SK-N-DZ (cell line): ENCODE measurements at places on chromosomes 7 and 10.
A peak's percentile ranks its signal among the peaks of the same experiment; 100 is the strongest.

- DNase-seq: no peak
Observed at GRCh38 chr10:122457934-122458333, 3.4 kb upstream of the HTRA1 start.

DNA sequence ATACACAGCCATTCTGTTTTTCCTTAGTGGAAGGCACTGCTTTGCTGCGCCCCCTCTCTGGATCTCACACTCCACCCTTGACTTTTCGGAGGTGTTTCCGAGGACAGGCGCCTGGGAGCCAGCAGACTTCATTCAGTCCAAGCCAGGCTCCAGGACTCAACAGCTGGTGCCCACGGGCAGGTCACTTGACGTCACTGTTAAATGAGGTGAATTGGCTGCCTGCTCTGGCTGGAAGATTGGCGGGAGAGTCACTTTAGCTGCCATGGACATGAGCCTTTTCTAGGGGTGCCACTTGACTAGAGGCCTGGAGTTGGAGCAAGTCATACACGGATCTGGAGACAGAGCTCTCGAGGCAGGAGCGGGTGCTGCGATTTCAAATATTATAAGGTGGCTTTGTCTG lies 3.2 kb downstream of the HTRA1 start:
- no peak for DNase-seq

DNA sequence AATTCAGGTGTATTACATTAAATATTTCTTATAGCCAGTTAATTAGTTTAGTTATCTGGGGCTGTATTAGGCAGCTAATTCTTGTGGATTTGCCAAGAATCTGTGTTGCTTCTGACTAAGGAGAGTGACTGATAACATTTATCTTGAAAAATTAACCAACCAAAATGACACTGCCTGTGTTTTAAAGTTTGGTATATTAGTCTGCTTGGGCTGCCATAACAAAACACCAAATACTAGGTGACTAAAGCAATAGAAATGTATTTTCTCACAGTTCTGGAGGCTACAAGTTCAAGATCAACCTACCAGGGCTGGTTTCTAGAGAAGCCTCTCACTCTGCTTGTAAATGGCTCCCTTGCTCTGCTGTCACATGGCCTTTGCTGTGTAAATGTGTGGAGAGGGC lies 12.9 kb downstream of the EXOC4 start:
- no peak for DNase-seq

DNA sequence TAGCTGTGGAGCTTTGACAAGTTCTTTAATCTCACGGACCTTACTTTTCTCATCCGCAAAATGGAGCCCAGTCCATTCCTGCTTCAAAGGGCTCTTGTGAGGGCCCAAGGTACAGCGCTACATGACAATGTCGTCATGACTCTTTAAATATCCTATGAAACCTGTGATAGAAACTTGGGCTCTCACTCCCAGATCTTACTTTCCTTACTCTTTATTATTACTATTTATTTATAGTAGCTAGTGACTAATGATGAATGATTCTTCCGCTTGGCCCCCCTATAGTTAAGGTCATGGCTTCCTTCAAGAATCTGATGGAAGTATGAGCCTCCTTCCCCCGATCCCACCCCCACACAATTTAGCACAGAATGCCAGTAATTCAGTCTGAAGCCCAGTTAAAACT lies 41.9 kb downstream of the RBM20 start:
- no peak for DNase-seq

GRCh38 chr7:11831156-11831735 lies 752 bp downstream of the THSD7A start:
- no peak for DNase-seq

- no peak for DNase-seq
Observed at GRCh38 chr7:43021431-43021830, 89.3 kb downstream of the MRPL32 start.

- DNase-seq: no peak
Observed at GRCh38 chr10:121464517-121464916, 133.7 kb downstream of the FGFR2 start.

DNA sequence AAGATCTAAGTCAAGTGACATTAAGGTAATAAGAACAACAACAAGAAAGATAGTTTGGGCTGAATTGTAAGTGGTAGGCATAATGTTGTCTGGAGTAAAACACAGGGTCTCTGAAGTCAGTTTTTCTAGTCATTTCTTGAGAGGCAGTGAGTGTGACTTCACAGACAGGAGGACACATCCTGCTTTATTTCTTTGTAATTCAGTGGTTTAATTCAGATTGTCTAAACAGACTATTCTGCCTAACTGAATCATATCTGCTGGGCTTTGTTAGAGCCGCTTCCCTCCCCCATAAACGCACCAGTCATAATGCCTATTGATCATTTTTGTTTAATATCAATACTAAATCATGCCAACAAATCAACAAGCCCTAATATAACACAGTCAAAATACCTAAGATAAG lies 46.8 kb downstream of the AGK start:
- no peak for DNase-seq

DNA sequence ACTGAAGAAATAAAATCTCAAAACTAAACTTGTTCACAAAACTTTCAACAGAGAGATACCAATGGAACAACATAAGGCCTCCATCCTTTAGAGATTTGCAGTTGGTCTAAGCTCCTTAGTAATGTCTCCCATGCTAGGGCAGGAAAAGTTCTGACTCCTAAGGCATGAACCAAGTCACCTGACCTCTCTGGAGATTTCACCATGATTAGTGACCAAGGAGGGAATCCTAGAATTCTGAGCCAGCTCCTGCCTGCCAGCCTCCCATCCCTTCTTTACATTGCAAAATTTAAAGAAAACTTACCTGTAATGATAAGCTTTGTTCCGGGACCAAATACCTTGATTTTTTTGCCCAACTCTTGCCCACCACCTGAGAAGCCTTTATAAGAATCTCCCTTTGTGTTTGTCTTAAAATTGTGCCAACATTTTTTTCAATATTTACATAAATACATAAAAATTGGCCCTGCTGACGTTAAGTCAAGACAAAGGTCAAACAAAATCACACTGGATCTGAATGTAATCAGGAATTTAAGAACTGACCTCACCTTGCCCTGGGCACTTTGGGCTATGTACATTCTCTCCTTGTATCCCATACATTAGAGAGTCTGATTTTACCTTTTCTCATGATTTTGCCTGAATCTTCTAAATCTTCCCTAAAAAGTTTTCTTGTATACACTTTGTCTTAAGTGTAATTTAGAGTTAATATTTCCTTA lies at the start of gene TARP:
Gene TARP (minus strand): TSS at position 351 of the 710 bp plus-strand sequence.
- no peak for DNase-seq

DNA sequence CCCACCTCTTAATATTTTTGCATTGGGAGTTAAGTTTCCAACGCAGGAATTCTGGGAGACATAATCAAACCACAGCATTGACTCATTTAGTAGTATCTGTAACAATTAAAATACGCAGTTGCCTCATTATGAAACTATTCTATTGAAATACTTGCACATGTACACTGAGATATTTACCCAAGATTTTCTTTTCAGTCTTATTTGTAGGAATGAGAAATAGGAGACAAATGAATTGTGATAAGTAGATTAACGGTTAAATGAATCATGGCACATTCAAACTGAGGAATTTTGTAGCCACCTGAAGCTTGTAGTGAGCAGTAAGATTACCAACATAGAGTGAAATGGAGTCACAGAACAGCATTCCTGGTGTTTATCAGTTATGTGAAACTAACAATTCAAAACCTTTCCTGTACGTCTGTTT lies 18.1 kb downstream of the RP9 start:
- no peak for DNase-seq

- no peak for DNase-seq
Observed at GRCh38 chr10:132689721-132690360, 96.1 kb downstream of the NKX6-2 start.

DNA sequence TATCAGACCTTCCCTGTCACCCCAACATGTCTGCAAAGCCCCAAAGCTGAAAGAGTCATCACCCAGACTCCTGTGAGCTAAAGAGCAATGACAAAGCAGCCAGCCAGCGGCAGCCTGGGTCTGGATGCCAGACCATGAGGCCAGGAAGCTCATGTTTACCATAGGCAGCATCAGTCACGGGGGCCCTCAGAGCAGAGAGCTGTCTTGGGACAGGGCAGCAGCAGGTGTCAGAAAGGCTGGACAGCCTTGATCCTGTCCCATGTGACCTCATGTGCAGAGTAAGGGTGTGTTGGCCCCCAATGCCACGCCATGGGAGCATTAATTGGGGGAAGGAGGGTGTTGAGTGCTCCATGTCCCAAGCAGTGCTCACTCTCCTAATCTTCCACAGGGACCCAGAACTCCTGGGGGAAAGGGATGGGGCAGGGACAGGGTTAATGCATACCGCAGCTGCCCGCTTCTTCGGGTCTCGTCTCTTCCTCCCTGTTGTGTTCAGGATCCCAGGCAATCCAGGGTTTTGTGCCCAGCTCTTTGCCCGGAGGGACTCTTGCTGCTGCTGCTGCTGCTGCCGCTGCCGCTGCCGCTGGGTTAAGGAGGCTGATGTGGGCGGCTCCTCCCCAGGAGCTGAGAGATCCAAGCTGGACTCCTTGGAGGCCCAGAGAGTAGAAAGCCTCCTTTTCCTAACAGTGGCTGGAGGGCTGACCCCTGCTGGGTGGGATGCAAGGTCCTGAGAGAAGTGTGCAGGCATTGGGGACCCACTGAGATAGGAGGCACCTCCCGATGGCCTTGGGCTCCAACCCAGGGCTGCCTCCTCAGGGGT lies 7.1 kb downstream of the CCDC201 start:
- DNase-seq: no peak

DNA sequence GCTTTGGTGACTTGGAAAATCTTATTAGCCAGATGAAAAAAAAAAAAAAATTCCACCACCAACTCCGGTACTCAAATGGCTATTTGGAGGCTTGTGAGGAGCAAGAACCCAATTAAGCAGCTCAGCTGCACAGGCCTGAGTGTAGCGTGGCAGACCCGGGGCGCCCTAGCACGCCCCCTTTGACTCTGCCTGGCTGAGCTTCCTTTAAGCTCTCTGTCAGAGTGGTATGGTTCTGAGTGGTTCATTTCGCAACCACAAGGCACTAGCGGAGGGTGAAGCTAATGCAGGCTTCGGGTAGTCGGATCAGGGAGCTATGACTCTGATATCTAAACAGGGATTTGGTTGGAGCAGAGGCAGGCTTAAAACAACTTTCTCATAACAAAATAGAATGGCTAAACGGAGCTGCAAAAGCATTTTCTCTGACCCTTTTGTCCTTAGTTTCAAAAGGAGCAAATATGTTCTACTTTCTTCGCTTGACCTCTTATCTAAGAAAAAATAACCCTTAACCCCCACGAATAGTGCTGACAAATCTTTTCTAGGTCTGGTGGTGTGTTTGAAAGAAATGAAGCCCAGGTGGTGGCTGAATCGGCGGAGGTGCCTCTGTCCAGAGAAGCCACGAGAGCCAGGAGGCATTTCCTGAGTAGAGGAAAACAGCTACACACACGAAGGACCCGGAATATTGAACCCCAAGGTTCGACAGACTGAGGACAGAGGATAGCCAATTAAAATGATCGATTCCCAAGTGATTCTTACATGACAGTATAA lies 285.4 kb upstream of the GLI3 start:
- DNase-seq: peak; percentile 42

DNA sequence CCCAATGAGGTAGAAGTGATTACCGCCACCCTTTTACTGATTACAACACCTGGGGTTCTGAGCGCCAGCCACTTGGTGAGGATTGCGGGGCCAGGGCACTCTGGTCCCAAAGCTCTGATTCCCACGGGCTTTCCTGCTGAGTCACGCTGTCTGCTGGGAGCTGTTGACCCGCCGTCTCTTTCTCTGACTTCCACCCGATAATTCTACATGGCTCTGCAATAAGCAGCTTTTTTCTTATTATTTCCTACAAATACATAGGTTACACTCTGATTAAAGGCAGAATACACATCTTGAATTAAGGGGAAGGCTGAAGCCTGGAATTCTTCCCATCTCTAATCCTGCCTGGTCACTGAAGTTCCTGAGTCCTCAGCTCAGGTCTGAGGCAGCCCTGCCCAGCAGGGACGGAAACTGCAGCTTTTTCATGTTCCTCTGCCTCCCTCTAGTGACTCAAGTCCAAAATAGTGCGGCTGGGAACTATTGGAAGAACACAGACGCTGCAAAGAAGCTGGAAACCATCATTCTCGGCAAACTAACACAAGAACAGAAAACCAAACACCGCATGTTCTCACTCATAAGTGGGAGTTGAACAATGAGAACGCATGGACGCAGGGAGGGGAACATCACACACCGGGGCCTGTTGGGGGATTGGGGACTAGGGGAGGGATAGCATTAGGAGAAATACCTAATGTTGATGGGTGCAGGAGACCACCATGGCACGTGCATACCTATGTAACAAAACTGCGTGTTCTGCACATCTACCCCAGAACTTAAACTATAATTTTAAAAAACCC lies 178.3 kb downstream of the PRKCQ start:
- peak; percentile 87 for DNase-seq

DNA sequence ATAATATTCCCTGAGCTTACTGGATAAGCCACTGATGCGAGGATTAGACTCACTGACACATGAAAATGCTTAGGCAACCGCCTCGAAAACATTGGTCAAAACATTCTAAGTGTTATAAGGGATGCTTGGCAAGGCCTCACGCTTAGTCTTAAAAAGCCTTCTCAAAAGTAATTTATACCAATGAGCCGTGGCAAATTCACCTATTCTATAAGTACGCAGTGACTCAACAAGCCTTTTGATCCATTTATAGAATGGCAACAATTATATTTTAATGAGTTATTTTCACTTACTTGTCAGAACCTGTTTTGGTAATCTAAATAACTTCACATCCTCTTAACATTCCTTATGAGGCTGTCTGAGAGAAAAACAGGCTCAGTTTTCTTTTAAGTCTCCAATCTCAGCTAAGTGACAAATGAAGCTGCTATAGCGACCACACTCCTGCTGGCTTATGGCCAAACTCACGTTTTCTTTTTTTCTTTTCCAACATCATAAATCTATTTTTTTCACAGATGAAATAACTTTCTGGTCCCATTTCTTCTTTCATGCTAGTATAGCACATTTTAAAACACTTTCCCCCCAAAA lies 121.2 kb upstream of the AFAP1L2 start:
- DNase-seq: no peak

GRCh38 chr10:1240341-1240775 lies 184.2 kb downstream of the WDR37 start:
- DNase-seq: no peak

- DNase-seq: peak; percentile 66
Observed at GRCh38 chr7:127151379-127151778, 101.4 kb downstream of the GRM8 start.

DNA sequence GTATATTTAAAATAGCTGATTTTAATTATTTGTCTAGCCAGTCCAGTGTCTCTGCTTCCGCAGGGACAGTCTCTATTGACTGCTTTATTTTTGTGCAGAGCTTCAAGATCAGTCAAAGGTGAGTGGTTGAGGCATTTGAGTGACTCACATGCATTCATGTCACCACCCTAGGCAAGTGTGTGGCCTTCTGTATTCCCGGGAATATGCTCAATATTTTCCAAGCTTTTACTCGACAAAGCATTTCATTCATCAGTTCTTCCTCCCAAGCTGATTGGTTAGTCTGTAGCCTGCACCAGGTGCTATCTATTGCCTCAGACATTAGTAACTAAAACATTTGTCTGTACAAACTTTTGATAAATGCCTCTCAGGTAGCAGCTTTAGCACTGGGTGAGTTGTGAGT lies 471.5 kb upstream of the NRG3 start:
- DNase-seq: no peak
